ENCODE measurements at places on chromosomes 12 and 14.

- DNase-seq, result no peak
Measured at GRCh38 chr12:24198070-24198469, 248.6 kb upstream of the SOX5 start.

GRCh38 chr12:54684636-54685630 lies 36.8 kb upstream of the DCD start:
- no peak for DNase-seq

- DNase-seq, result no peak
Measured at GRCh38 chr14:100683578-100683977, 43.1 kb upstream of the DLK1 start.

DNA sequence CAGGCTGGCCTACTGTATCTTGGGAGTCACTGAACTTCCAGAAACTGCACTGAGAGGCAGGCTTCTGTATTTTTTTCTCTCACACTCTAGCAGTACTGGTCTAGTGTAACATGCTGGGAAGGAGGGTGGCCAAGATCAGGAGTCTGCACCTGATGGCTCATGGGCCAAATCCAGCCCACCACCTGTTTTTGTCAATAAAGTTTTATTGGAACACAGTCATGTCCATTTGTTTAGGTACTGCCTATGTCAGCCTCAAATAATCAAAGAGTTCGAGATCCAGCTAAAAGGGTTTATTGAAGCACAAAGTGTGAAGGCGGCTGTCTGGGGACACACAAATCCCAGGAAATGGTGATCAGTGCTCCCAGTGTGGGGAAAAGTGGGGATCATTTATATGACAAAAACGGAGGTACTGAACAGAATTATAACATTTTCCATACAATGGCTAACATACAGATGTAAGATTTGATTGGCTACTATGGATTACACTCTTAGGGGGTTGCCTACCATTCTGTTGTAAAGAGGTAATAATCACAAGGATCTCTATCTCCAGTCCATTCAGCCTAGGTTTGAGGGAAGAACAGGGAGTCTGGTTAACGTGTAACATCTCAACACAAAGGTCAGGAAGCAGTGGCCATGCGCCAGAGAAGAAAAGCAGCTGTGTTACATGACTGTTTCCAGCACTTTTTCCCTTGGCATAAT lies 12.9 kb downstream of the USP30 start:
- DNase-seq, result no peak

Data from activated T-helper 1 cell treated with anti-CD3 and anti-CD28 coated beads, Interleukin-2, amount 50 U/mL, for 16 hours (primary cell).